ENCODE measurements at places on chromosomes 7 and 10.

DNA sequence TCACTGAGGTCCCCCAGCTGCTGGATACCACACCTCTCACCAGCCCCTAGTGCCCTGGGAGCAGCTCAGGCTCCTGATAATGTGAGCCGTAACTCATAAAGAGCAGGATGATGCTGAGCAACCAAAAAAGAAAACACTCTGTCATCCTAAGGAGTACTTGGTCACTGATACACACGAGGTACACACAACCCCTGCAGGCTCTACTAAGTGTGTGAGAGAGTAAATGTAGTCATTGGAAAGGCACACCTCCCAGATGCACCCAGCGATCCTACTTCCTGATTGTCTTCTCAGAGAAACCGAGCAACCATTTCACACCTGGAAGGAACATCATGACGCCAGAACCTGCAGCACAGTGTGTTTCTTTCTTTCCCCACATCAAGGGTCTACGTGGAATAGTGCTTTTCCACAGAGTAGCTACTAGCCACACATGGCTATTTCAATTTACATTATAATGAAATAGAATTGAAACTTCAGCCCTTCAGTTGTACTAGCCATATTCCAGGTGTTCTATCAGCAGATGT lies 34.2 kb downstream of the FIGNL1 start:
- no peak for DNase-seq

DNA sequence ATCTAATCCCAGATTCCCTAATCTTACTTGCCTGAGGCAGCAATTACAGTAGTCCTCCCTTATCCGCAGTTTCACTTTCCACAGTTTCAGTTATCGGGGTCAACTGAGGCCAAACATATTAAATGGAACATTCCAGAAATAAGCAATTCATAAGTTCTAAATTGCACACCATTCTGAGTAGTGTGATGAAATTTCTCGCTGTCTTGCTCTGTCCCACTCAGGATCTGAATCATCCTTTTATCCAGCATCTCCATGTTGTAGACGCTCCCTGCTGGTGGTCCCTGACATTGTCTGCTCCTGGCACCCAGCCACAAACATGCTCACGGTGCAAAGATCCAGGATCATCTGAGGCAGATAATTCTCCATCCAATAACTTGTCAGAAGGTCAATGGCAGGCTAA lies 128.7 kb upstream of the CXCL12 start:
- DNase-seq = no peak

DNA sequence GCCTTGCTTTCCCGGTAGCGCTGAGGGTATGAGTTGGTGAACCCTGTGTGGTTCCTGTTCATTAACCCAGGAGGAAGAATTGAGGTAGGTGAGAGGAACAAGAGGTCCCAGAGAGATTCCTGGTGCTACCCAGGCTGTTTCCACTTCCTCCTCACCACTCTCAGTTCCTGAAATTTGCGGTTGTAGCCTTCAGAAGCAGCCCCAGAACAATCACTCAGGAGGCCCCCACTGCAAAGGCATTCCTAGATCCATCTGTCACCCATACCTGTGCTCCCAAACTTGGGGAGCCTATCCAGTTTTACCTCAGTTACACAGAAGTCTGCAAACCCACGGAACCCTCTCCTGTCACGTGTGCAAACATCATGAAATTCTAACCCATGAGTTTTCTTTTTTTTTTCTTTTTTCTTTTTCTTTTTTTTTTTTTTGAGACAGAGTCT lies 9.0 kb upstream of the PIP4K2A start:
- no peak for DNase-seq

- no peak for DNase-seq
Measured at GRCh38 chr7:51467384-51468017, 150.9 kb upstream of the COBL start.

DNA sequence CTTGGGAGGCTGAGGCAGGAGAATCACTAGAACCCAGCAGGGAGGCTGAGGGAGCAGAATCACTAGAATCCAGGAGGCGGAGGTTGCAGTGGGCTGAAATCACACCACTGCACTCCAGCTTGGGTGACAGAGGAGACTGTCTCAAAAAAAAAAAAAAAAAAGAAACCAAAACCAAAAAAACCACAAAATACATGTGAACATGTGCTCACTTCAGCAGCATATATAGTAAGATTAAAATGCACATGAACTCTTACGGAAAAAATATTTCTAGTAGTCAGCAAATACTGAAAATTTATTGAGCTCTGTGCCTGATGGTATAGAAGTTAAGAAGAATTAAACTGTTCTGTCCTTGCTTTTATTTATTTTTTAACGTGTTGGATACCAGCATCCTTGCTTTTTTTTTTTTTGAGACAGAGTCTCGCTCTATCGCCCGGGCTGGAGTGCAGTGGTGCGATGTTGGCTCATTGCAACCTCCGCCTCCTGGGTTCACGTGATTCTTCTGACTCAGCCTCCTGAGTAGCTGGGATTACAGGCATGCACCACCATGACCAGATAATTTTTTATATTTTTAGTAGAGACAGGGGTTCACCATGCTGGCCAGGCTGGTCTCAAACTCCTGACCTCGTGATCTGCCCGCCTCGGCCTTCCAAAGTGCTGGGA lies 9.6 kb upstream of the ZNF487 start:
- DNase-seq = no peak
